HEK293T (cell line): ENCODE measurements at places on chromosomes 5 and 9.

- DNase-seq, result peak; percentile 79
These were observed at the start of gene PLPPR1 for GRCh38 chr9:101028346-101029314. Gene PLPPR1, plus strand, starts transcription at chr9:101028727.

DNA sequence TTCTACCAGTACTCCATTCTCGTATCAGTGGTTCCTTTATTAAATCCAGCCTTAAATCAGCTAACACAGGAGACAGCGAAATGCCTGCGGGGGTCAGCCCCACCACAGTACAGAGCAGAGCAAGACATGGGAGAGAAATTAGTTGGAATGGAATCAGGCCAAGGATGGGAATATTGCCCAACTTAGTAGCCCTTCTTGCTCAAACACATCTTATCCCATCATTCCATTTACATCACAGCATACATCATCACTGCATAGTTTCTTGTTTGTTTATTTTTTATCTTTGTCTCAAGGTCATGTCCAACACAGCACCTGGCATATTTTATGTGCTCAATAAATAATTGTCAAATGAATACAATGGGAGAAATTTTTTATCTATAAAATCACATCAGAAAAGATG, 34.3 kb upstream of the DAB2 start:
- no peak for DNase-seq

GRCh38 chr5:13972029-13972428, 27.5 kb upstream of the DNAH5 start:
- no peak for DNase-seq

DNA sequence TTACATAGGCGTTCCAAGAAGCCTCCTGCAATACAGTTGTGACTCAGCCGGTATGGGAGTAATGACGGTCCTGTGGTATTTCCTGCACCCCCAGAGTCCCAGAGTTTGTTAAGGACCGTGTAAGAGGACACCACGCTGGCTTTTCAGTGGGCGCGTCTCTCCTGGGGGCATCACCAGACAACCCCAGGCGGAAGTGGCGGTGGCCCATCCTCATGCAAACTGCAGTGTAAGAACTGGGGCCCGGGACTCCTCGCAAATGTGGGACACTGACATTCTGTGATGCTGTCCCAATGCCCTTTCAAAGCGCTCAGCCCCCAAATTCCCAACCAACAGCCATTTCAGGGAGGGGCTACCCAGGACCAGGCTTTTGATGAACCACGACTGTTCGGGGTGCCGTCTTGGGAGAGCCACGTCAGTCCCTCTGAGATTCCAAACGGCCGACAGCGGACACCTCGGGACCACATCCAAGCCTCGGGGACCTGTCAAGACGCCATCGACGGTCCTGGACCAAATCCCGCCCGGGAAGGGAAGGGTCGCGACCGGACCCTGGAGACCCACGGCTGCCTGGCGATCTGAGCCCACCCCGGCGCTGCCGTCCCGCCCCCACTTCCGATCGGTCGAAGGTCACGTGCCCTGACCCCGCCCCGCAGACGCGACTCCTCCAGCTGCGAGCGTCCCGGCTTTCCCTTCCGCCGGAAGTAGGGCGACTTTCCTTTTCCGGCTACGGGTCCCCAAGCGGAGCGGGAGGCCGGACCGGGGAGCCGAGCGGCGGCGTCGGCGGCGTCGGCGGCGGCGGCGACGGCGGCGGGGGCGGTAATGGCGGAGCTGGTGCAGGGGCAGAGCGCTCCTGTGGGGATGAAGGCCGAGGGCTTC, at the start of gene FUBP3:
FUBP3 (plus strand) TSS at position 713 of the 873 bp plus-strand sequence; CDS start at position 817, 104 bp downstream.
- DNase-seq, result peak; percentile 97

GRCh38 chr5:157372472-157372822, 87.6 kb upstream of the NIPAL4 start:
- DNase-seq, result no peak

DNA sequence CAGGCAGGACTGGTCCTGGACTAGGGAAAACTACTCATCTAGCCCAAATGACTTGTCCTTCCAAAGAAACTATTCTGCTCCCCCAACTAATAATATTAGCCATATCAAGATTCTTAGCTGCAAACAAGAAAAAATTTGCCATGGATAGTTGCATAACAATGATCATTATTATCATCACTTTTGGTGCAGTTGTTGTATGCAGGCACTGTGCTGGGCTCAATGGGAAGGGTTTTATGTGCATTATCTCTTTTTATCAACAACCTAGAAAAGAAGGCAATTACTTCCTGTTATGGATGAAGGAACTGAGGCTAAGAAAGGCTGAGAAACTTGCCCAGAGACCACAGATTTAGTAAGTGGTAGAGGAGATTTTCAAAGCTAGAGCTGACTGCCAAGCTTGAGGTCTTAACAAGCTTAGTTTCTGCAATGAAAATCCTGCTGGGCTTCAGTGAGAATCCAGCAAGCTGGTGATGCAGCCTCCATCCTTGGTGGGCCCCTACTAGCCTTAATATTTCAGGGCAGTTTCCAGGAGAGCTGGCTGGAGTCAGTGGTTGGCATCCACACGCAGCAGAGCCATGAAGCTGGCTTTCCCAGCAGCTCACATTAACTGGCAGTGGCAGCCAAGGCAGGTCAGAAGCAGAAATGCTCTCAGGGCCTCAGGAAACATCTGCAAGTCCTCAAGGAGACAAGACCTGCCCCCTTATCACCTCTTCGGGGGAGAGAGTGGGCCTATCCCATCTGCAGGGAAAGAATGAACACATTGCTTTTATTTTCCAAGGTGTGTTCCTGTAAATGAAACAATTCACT, 20.5 kb upstream of the MEGF9 start:
- DNase-seq, result no peak

DNA sequence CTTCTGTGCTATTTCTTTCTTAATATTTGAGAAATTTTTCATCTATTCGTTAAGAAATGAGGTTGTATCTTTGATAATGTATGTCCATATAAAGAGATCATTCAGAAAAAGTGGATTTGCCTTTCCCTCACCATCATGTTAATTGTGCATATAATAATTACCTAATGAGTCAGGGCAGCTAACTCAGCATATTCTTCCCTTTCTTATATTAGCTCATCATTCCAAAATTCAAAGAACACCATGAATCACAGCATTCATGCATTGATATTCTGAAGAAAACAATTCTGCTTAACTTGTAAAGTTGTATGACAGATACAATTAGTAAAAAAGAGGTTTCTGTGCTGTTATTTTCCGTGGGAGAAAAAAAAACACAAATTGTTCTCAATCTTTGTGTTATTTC, 630.6 kb downstream of the TLE1 start:
- DNase-seq, result no peak

- no peak for DNase-seq
These were observed 12.9 kb downstream of the HAVCR1 start for GRCh38 chr5:157046041-157046440.

GRCh38 chr9:96164268-96164683, 137.7 kb downstream of the HSD17B3 start:
- no peak for DNase-seq

GRCh38 chr5:78610163-78610583, 38.4 kb downstream of the LHFPL2 start:
- DNase-seq, result no peak

GRCh38 chr9:138097501-138097991, 220.0 kb downstream of the CACNA1B start:
- no peak for DNase-seq

DNA sequence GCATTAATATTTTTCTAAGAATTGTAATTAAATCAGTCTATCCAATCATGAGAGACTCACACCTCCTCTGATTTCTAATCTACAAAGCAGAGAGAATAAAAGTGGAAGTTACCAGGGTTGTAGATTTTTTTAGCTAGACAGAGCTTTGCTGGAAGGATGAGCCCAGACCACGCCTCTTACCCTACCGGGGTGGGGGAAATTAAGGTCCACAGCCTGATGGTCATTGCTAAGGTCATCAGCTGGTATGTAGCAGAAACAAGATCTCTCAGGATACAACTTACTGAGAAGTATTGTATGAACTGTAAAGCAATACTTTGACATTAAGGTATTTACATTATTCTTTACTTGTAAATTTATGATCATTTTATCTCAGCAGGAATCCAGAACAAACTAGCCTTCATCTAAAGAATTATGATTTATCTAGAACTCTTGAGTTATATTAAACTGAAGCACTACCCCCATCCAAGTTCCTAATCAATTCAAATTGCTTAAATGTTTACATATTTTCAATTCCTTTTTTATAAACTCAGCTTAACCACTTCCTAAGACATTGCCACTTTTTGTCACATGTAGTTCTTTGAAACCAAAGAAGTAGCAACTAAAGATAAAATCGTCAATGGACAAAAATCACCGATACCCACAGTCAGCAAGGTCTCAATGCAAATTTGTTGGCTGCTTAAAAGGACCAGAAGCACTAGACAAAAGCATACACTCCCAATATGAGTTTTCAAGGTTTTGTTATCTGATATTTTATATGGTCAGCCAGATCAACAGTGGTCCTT, 225.8 kb upstream of the DAPK1 start:
- DNase-seq, result no peak

- DNase-seq, result no peak
These were observed 46.8 kb downstream of the TENT4A start for GRCh38 chr5:6759983-6760382.

DNA sequence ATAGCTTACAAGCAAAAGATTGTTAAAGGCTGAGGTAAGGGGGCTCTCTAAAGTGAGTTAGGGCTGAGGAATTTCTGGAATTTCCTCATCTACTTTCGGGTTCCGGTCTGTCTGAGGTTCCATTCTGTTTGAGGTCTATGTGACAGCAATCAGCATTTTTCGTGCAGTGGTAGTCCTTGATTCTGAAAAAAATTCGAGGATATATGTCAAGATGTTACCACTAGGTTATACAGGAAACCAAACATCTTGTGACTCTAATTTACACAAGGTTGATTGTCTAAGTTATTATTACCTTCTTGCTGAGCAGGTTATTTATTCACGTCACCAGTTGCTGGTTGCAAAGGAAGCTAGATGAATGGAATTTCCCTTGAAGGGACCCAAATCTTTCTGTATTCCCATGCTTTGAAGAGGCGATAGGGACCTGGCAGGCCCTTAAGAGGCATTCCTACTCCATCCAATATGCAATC, 35.2 kb downstream of the RLN2 start:
- DNase-seq, result no peak
